ENCODE measurements at places on chromosomes 11 and 22. TPM values are rescaled to one million over a fixed set of nuclear protein-coding genes. Genes with fewer than 3 reads are reported as not detected.

- no peak overlapping the region for H3K4me3 ChIP-seq
- no peak overlapping the region for H3K27ac ChIP-seq
Measured at GRCh38 chr22:50625131-50625567, 2.8 kb downstream of the ARSA start.

DNA sequence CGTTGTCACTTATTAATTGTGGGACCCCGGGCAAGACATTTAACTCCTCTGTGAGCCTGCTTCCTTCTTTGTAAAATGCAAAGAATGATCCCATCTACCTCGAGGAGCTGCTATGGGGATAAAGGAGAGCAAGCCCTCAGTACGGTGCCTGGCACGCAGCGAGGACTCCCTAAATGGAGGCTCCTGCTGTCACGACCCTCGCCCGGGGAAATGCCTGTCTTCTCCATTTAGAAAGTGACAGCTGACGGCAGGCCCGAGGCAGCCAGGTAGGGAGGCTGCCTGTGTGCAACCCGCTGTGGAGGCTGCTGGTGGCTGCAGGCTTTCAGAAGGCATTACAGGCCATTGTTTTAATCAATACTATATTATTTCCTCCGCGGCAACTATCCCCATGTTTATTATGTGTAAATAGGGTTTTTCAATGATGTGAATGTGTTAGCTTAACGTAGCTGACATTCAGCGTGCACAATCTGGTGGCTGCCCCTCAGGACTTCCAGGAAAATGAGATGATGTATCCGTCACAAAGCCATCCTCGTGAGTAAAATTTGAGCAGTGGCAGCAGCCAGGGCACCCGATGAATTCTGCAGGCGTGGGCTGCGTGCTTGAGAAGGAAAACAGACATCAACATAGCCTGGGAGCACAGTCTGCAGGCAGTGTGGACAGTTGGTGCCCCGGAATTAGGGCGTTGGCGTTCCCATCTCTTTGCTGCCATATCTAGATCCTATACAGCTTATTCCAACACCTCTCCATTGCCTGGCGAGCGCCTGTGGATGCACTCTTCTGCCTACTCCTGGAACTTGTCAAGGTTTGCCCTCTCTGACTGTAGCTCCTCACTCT, 228.3 kb downstream of the ST3GAL4 start:
- no peak for DNase-seq
- H3K4me1 ChIP-seq, result no peaks in the 10 kb centered on the region
- no peaks in the 10 kb centered on the region for H3K36me3 ChIP-seq
- no peak overlapping the region for H3K4me3 ChIP-seq

DNA sequence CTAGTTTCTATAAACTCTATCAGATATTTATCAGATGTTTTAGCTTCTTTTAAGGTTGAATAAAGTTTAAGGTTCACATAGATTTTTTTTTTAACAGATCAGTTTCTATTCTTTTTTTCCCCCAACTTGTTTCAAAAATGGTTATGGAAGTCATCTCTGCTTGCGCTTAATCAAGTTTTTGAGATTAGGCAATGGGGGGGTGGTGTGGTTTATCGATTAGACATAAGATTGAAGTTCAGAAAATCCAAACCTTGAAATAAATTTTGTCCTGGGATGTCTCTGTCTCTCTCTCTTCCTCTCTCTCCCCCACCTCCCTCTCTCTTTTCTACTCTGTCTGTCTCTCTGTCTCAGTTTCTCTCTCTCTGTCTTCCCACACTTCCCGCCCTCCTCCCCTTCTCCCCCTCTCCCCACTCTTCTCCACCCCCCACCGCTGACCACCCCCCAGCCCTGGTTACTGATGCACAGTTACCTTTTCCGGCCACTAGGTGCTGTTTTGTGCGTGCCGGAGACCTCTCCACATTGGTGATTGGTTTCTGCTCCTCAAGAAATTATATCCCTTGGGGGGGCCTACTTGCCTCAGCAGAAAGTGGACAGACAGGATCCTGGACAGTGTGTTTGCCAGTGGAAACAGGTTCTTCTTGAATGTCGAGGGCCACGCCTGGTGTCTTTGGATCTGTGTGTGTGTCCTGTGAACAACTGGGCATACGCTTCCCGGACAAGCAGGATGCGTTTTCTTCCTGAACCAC, 29.7 kb upstream of the ANO1 start:
- no peaks in the 10 kb centered on the region for H3K4me1 ChIP-seq
- no peak overlapping the region for H3K4me3 ChIP-seq
- H3K27ac ChIP-seq, result no peak overlapping the region
- no peak for DNase-seq

- H3K27me3 ChIP-seq, result no peaks in the 10 kb centered on the region
- H3K27ac ChIP-seq, result peak overlapping the region; percentile 90
- peaks cover 20% of the 10 kb centered on the region for H3K36me3 ChIP-seq
- peak; percentile 71 for DNase-seq
- H3K4me3 ChIP-seq, result peak overlapping the region; percentile 75
- peaks cover 73% of the 10 kb centered on the region for H3K4me1 ChIP-seq
Measured at GRCh38 chr11:57792060-57792541, 30.5 kb downstream of the CTNND1 start.

GRCh38 chr22:39913321-39913720, 12.4 kb downstream of the GRAP2 start:
- no peak overlapping the region for H3K4me3 ChIP-seq
- no peaks in the 10 kb centered on the region for H3K36me3 ChIP-seq
- H3K27me3 ChIP-seq, result no peaks in the 10 kb centered on the region
- DNase-seq, result no peak
- peaks cover 64% of the 10 kb centered on the region for H3K4me1 ChIP-seq
- H3K27ac ChIP-seq, result no peak overlapping the region

APOBEC3B gene
- total RNA-seq, result 8.0 TPM

MFNG gene
- 86.1 TPM for total RNA-seq

CCDC89 gene
- total RNA-seq, result not detected

MAPK1 gene
- 130 TPM for total RNA-seq

All from activated B cell treated with CpG ODN at 0.5 μM for 24 hours (primary cell).